G401 (cell line): ENCODE measurements at places on chromosomes 2 and 18.

DNA sequence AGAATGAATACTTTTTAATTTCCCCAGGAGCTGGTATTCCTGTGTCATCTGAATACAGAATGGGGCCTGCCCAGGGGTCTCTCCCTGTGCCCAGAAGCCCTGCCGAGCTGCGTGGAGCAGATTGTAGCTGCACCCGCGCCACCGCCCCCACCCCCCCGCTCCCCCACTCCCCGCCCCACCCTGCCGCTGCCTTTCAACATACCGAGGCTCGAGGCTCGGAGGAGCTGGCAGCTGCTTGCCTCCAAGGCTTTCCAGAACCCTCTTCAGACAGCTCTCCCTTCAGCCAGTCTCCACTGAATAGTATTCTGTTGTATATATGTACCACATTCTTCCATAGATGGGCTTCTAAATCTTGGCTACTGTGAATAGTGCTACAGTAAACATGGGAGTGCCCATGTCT lies 150.7 kb downstream of the TSN start:
- DNase-seq, result no peak

- no peak for DNase-seq
These were observed 241.2 kb downstream of the IRS1 start for GRCh38 chr2:226558418-226558817.

GRCh38 chr18:28794459-28795245 lies 617.7 kb upstream of the CDH2 start:
- no peak for DNase-seq

- no peak for DNase-seq
These were observed 50.4 kb upstream of the RAPH1 start for GRCh38 chr2:203585516-203585915.

- DNase-seq, result no peak
These were observed 52.2 kb downstream of the CUL3 start for GRCh38 chr2:224532931-224533330.

DNA sequence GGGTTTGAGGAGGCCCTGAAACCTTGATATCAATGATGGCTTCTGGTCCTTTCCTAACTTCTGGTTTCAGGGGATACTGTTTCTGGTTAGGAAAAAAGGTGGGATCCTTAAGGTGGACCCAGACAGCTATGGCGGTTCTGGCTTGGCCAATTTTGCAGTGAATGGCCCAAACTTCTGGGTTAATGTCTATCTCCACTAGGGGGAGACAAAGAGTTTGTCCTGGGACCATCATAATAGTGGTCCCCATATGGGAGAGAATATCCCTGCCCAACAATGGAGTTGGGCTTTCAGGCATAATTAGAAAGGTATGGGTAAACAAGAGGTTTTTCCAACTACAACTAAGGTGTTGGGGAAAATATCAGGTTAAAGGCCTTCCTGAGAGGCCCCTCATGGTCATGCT lies 273.5 kb downstream of the CALCRL start:
- no peak for DNase-seq

GRCh38 chr2:113228991-113229716 lies 49.6 kb downstream of the PAX8 start:
- DNase-seq, result no peak

GRCh38 chr2:150042500-150043171 lies 444.8 kb downstream of the RND3 start:
- DNase-seq, result no peak

DNA sequence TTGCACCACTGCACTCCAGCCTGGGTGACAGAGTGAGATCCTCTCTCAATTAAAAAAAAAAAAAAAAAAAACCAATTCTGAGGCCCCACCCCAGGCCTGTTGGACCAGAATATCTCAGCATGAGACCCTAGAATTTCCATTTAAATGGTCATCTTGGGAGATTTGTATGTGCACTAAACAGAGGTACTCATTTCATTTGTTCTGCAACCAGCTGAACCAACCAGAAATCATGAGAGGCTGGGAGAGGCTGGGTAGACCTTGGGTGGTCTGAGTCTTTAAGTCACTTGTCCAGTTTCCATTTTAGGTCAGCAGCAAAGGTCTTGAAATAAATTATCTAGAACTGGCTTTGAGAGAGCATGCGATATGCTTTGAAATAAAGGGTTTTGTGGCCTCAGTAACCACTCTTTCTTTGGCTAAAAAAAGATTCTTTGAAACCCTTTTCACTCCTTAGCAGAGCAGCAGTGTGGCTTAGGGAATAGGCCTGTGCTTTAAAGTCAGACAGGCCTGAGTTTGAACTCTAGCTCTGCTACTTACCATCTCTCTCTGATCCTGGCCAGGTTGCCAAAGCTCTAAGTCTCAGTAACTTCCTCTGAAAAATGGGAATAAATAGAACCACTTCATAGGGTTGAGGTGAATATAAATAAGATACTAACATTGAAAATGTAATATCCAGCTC lies 52.6 kb downstream of the QPCT start:
- DNase-seq, result no peak

- no peak for DNase-seq
These were observed 620 bp upstream of the RPL37A start for GRCh38 chr2:216498070-216498378.

- DNase-seq, result no peak
These were observed 38.1 kb upstream of the EML6 start for GRCh38 chr2:54685263-54685775.

- DNase-seq, result no peak
These were observed 59.7 kb upstream of the NABP1 start for GRCh38 chr2:191618046-191618780.

GRCh38 chr2:236180076-236180816 lies 12.1 kb upstream of the GBX2 start:
- DNase-seq, result peak; percentile 22

GRCh38 chr18:27685807-27686412 lies 491.0 kb downstream of the CDH2 start:
- DNase-seq, result peak; percentile 15

DNA sequence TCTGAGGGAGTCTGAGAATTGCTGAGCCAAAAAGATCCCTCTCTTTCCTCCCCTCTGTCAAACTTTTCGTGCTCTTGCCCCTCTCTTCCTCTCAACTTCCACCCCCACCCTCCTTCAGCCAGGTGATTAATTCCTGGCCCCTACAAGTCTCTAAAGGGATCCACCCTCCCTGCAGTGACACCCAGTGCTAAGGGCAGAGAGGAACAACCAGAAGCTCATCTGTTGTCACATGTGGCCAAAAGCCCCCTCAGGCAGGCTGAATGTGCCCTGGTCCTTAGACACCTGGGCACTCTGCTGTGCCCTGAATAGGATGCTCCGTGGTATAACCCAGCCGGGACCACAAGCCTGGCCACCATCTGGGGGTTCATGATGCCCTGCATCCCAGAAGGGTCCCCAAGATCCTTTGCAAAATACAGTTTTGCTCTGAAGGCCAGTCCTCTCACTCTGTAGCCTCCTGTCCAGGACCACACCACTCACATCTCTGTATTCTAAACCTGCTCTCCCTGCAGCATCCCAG lies 234.4 kb downstream of the BCL11A start:
- DNase-seq, result no peak

DNA sequence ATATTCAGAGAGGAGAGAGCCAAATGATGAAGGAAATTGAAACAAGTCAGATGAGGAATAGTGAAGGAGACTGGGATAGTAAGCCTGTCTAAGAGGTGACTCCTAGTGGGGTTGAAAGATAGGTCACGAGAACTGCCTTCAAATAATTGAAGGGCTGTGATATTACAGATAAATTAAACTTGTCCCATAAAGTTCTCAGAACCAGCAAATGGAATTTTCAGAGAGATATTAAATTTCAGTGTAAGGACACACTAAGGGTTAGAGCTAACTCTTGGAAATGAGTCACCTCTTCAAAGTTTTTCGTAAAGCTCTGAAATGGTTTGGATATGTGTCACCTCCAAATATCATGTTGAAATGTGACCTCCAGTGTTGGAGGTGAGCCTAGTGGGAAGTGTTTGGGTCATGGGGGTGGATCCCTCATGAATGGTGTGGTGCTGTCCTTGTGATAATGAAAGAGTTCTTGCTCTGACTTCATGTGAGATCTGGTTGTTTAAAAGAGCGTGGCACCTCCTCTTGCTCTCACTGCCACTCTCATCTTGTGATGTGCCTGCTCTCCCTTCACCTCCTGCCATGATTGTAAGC lies 87.3 kb downstream of the BABAM2 start:
- DNase-seq, result no peak

DNA sequence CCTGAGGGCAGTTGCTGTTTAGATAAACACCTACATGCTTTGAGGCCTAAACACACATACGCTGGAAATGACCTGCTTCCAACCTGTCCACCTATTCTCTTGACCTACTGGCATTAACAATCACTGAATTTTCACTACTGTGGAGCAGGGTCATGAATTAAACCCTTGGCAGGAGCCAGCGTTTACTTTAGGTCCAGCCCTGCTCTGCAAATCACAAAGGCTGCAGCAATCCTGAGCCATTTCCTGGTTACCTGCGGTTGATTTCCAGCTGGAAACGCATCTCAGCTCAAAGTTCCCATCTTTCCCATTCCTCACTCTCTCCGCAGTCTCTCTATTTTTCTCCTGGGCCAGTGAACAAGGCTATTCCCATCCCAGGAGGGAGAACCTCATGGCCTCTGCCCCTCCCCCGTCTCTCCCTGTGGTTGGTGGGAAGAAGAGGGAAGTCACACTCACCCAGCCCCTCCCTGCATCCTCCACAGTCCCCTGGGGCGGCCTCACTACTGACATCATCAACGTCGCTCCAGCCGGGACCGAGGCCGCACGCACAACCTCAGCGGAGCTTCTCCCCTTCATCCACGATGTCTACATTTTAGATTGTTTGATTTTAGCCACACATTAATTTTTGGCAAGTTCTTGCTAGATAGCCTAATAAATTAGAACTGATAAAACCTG lies 84.5 kb upstream of the SNTG2 start:
- DNase-seq, result no peak

DNA sequence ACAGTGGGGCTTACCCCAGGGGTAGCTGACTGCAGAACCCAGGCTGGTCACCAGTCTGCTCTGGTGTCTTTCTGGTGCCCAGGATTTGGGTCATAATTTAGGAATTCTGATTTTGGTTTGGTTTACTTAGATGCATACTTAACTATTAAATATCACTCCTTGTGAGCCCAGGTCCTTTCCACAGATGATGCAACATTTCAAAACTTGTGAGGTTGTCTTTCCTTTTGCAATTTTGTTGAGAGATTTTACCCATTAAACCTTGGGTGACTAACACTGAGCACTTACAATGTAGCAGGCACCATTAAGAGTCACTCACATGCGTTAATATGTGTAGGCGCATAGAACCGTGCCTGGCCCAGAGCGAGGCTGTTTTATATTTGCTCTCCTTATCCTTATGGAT lies 61.8 kb upstream of the RPL31 start:
- DNase-seq, result no peak

DNA sequence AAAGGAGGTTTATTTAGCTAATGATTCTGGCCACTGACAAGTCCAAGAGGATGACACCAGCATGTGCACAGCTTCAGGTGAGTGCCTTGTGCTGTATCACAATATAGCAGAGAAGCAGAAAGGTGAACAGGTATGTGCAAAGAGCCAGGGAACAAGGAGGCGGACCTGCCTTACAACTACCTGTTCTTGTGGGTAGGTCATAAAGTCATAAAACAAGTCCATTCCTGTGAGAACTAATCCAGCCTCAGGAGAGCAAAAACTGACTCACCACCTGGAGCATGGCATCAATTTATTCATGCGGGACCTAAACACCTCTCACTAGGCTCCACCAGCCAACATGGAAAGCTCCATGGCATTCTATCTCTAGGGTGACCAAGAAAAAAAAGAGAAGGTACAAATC lies 234.2 kb downstream of the ASXL3 start:
- no peak for DNase-seq

- no peak for DNase-seq
These were observed 45.7 kb downstream of the VAPA start for GRCh38 chr18:9959564-9959963.

- no peak for DNase-seq
These were observed 5.6 kb downstream of the RAX start for GRCh38 chr18:59267503-59268126.

DNA sequence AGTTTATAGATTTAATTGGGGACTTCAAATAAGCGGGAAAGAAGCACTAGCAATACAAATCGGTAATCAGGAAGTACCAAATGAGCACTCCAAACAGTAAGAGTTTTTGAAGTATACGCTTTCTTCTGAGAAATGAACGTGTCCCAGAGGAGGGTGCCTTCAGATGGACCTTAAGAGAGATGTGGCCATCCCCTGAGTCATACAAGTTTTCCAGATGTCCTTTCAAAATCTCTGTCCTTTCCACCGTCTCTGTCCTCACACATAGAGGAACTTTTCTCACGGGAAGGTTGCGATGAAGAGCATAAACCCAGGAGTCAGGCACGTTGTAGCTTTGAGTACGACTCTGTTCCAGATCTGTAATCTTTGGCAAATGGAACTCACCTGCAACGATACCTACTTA lies 1.7 kb upstream of the SMAD2 start:
- no peak for DNase-seq

GRCh38 chr2:70890469-70891065 lies 45.1 kb upstream of the ATP6V1B1 start:
- no peak for DNase-seq

DNA sequence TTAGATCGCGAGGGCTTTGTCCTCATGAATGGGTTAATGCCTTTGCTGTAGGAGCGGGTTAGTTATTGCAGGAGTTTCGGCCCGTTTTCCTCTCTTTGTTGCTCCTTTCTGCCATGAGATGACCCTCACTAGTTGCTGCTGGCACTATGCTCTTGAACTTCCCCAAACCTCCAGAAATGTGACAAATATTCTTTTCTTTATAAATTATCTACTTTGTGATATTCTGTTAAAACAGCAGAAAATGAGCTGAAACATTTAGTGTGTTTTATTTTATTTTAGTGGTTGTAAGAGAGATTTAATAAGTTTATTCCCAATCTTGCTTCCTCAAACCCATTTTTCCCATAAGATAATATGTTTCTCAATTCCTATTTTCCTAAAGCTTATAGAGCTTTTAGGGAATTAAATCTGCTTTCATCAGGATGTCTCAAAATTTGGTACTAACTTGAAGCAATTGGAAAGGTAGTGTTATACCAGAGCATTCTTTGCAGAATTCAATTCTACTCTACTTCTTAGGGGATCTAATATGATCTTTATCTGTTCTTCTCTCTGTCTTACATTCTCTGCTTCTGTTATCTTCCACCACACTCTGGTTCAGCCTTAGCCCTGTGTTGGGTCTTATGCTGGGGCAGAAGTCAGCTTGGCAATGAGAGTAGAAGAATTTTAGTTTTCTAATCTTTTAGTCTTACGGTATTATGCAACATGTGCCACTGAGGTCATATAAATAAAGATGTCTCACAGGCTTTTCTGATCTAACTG lies 23.1 kb downstream of the DDX1 start:
- no peak for DNase-seq

GRCh38 chr2:137872577-137872976 lies 91.7 kb upstream of the HNMT start:
- no peak for DNase-seq
